ENCODE measurements at places on chromosomes 7 and 10.

DNA sequence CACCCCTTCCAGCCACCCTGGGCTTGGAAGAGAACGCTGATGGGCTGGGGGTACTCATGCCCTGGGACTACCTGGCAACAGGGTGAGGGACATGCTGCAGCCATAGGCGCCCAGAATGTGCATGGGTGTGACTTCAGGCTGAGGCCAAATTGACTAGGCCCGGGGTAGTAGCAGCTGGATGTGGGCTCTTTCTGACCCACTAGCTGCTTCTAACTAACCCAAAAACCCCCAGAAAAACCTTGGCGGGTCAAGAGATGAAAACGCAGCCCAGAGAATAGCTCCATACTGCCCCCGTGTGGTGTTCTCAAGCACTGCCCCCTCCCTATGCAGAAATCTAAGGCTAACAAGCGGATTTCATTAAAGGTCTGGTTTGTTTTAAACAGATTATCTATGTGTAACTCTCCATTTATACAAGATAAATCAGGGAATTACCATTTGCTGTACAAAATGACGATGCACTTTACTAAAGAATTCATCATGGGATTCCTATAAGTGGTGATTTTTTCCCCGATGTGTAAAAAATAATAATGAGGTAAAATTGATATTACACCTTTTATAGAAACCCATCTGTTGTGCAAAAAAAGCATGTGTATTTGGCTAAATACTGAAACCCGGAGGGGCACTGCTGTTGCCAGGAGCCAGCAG lies 4.2 kb downstream of the SMARCD3 start:
- DNase-seq = no peak

- no peak for DNase-seq
These were observed 615.0 kb downstream of the ANKRD7 start for GRCh38 chr7:118839515-118839914.

GRCh38 chr7:156172638-156173037 lies 360.4 kb upstream of the SHH start:
- no peak for DNase-seq

GRCh38 chr7:48887500-48887899 lies 36.8 kb upstream of the CDC14C start:
- DNase-seq = no peak

DNA sequence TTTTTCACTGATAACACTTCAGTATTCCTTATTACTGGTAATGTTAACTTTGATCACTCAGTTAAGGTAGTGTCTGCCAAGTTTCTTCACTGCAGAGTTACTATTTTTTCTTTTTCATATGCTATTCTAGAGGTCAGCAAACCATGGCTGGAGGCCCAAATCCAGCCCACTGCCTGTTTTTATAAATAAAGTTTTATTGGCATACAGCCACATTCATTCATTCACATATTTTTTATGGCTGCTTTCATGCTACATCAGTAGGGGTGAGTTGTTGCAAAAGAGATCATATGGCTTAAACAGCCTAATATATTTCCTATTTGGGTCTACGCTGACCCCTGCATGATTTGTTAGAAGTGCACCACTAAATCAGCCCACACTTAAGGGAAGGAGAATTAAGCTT lies 10.9 kb downstream of the RPEL1 start:
- DNase-seq = no peak

DNA sequence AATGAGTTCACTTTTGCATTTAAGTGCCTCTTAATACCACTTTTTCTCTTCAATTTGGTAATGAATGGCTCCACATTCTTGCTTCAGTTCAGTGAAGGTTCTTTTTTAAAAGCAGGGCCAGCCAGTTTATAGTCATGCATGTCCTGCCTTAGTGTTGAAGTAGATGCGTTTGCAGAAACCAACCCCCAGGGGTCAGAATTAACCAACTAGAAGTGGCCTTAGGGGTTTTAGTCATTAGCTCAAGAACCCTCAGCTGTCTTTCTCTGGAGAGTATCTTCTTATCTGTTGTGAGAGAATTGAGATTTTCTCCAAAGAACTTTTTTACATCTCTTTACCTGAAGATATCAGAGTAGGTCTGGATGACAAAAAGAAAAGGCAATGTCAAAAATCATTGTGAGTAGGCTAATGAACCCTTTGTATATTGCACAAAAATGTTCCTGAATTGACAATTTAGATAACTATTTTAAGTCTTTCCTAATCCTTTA lies 82.2 kb downstream of the PIK3CG start:
- no peak for DNase-seq

GRCh38 chr10:31604096-31604495 lies 285.1 kb downstream of the ZEB1 start:
- DNase-seq = no peak

- DNase-seq = no peak
These were observed 58.1 kb downstream of the TET1 start for GRCh38 chr10:68618234-68618633.
